ENCODE measurements at places on chromosomes 2 and 18.

DNA sequence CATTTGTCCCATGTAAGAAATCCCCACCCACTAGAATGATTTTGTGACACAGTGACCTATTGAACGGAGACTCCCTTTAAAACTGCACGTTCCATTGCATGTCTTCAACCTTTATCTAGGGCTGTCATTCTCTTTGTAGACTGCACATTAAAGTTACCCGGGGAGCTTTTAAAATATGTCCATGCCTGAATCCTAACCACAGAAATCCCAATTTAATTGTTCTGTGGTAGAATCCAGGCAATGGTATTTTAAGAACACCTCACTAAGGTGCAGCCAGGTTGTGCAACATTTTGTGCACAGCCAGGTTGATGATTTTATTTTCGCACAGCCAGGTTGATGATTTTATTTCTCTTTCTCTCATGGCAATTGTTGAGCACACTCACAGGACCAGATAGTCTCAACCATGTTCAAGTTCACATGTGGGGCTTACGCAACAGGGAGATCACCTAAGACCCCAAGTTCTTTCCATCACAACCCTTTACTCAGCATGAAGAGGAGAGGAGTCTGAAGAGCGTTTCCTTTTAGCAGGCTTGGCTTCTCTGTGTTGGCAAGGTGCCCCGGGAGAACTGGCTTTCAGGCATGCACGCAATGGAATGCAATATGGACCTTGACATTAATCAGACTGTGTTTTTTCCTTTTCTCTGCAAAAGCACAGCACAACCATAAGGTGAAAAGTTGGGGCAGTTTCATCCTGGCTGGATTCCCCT lies 467.3 kb upstream of the ETAA1 start:
- DNase-seq, result no peak

DNA sequence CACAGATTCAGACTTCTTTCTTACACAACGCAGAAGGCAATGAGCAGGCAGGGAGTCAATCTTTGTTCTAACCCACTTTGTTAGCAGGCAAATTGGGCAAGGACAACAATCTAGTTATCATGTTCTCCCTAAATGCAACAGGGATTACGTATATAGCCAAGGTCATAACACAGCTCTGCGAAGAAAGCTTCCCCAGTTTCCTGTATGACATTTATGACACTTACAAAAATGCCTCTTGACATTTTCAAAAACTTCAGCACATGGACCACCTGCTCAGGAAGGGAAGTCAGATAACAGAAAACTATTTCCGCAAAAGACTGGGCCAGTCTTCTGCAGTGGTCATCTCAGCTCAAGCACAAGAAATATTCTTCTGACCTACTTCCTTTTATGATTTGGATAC lies 106.1 kb downstream of the IRS1 start:
- DNase-seq, result peak; percentile 28

DNA sequence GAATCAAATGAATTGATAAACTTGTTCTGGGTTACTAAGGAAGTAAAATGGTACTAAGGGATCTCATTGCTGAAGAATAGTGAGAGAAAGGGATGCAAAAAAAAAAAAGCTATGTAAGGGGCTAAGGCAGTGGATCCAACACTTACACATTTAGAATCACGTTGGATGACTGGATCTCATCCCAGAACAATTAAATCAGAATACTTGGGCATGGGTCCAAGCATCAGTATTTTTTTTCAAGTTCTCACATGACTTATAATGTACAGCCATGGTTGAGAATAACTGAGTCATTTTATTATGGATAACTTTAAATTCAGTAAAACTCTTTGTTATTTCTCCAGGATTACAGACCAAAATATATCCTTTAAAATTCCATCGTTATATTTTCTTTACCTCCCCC lies 8.5 kb downstream of the DSC1 start:
- DNase-seq, result no peak

GRCh38 chr2:53452957-53453748 lies 314.5 kb upstream of the CHAC2 start:
- DNase-seq, result no peak

DNA sequence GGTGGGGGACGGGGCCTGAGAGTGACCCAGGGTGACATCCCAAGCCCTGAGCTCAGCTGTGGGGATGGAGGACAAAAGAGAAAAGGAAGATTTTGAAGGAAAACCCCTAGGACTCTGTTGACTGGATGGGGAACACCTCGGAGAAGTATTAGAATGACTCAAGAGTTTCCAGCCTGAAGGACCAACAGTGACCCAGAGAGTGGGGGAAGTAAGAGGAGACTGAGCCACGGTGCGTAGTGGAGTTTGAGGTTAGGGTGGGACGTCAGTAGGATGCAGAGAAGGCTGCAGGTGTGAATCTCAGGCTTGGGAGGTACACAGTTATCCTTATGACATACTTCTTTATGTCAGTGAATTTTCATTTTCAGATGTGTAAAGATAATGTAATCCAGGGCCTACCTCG lies 119.5 kb downstream of the NCK2 start:
- DNase-seq, result no peak

DNA sequence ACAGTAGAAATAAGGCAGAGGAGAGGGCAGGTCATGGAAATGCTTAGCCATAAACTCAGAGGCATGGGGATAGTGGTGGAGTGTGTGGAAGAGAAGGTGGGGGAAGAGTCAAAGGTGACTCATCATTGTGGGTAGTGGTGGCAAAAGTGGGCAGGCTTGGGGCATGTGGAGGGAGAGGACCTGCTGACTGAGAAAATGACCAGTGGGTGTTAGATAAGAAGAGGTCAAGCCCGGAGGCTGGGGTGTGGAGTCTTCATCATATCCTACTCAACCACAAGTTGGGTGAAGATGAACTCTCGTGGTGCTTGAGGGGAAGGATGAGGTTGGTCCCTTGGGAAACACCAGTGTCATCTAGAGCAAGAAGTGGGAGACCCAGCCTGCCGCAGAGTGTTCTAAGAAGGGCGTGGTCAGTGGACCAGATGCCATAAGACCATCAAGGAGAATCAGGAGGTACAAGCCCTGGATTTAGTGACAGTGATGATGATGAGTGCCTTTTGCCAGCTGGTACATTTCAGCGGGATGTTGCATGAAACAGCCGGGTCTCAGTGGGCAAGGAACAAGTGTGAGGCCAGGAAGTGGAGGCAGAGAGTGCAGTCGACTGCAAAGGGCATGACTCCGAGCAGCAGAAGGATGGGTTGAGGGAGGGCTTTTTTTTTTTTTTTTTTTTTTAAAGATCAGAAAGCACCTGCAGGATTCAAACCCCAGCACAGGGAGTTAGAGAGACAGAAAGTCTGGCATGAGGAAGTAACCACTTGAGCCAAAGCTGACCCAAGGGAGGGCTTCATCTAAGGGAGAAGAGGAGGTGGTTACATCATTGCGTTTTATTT lies 122.6 kb upstream of the SPRED2 start:
- no peak for DNase-seq

GRCh38 chr2:72095364-72095763 lies 52.3 kb downstream of the CYP26B1 start:
- no peak for DNase-seq

GRCh38 chr2:72827966-72828646 lies 2.3 kb upstream of the EXOC6B start:
- no peak for DNase-seq

Measured in kidney capillary endothelial cell (primary cell).